ENCODE measurements at places on chromosomes 12 and 14. TPM values are rescaled to one million over a fixed set of nuclear protein-coding genes. Genes with fewer than 3 reads are reported as not detected.

DNA sequence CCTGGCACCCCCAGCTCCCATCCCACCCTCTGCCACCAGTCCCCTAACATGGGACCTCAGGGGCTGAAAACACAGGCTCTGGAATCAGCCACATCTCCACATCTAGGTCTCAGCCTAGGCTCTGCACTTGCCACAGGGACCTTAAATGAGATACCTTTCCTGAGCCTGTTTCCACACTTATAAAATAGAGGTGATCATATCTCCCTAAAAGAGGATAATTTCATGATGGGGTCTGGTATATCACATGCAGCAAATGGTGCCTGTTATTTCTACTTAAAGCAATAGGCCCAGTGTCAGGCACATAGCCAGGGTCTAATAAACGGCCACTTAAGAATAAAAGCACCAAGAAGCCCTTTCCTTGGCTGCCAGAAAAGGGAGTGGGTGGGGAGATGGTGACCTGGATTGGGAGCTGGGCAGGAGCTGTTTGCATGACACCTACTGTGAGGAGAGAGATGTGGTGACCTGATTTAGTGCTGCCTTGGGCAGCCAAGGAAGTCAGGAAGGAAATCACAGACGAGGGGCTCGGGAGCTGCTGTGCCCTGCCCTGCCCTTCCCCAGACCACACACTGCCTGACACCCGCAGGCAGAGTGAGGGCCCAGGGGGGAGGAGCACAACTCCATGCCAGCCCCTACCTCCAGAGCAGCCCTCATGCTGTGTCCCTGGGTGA, 71.2 kb downstream of the IRF2BPL start:
- no peak for DNase-seq

The GNB3 gene
- 2.5 TPM for total RNA-seq

- peak; percentile 32 for DNase-seq
Measured at GRCh38 chr12:84741692-84742091, 170.9 kb downstream of the SLC6A15 start.

DNA sequence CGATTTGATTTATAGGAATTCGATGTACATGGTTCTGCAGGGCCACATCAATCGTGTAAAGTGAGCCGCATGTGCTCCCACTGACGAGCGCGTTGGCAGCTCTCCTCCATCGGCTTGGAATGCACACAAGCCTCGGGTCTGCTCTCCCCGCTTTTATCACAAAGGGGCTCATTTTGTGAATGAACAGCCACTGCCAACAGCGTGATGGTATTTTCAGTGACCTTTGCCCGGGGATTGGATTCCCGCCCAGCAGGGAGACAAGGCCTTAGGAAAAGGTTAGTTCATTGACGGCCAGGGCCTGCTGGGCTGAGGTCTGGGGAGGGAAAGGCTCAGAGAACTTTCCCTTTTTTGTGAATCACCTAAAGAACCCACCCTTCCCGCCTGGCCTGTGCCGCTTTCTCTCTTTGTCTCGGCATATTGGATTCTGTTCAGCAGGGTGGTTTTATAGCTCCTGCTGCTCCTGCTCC, 232.1 kb downstream of the MSRB3 start:
- DNase-seq = peak; percentile 79

- no peak for DNase-seq
Measured at GRCh38 chr12:91910871-91911388, 234.7 kb downstream of the BTG1 start.

The ANGEL1 gene
- 16.9 TPM for total RNA-seq

The SLC4A8 gene
- 30.0 TPM for total RNA-seq

The RHEBL1 gene
- total RNA-seq = 1.6 TPM

The PRKCH gene
- total RNA-seq = 30.7 TPM

DNA sequence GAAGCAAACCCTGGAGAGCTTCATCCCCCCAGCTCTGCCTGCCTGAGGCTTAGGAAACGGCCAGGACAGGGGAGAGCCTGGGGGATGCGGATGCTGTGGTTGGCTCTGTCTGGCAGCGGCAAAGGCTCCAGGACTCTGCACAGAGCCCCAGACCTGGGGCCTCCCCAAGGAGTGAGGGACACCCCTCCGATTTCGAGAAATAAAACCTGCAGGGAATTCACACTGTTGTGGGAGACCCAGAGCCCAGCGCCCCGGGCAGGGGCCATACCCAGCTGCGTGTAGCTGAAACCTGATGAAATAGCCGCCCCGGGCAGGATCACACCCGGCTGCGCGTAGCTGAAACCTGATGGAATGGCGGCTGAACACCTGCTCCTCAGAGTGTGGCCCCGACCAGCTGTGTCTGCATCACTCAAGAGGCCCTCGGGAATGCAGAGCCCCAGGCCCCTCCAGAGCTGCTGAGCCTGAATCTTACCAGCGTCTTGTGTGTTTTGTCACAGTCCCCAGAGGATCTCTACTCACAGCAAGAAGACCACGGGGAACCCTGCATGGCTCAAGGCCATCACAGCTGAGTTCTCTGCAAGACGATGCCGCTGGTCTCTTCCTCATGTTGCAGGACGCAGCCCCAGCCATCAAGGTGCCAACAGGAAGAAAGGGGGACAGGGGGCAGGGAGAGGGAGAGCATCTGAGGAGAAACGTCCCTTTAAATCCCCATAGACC, 46.5 kb upstream of the GALNT9 start:
- DNase-seq = no peak

The PRH2 gene
- total RNA-seq = not detected

GRCh38 chr12:85509857-85510256, 229.8 kb downstream of the ALX1 start:
- no peak for DNase-seq
